ENCODE measurements at places on chromosomes 11 and 22. TPM values are rescaled to one million over a fixed set of nuclear protein-coding genes. Genes with fewer than 3 reads are reported as not detected.

DNA sequence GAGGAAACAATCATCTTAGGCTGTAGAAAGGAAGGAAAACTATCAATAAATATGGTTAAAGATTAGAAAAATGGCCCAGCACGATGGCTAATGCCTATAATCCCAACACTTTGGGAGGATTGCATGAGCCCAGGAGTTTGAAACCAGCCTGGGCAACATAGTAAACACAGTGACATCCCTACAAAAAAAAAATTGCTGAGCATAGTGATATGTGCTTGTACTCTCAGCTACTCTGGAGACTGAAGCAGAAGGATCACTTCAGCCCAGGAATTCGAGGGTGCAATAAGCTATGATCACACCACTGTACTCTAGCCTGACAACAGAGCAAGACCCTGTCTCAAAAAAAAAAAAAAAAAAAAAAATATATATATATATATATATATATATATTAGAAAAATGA is 54.9 kb downstream of the ARFGAP2 start:
- H3K4me3 ChIP-seq: no peak overlapping the region
- H3K4me1 ChIP-seq: no peaks in the 10 kb centered on the region
- DNase-seq: no peak
- no peak overlapping the region for H3K27ac ChIP-seq
- H3K27me3 ChIP-seq: no peaks in the 10 kb centered on the region

DNA sequence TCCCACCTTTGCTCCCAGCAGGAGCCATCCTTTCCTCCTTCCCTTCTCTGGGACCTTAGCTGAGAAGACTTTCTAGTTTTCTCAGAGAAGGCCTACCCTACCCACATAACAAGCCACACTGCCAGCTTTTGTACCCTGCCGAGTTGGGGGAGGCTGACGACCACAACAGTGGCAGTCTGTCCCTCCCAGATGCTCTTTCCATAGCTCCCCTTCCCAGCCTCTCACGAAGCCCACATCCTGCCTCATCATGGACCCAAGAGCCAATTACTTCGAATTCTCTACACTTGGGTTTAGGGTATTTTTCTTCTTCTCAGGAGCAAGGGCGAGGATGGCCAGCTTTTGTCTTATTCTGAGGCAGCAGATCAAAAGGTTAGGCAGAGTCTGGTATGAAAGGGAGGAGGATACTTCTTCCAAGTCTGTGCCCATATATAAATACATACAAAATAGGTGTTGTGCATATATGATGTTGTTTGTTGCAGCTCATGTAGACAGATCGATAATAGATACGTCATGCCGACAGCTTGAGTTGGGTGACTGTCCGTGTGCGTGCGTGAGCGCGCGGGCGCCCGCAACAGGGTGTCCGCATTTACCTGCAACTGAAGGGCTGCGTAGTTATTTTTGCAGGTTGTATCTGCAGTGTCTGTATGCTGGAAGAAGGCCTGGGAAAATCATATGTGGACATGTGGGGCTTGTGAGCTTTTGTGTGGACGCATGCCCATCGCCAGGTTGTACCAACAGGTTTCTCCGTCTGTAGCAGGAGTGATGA is 846 bp upstream of the NRGN start:
- H3K4me3 ChIP-seq: peak overlapping the region; percentile 77
- peaks cover 39% of the 10 kb centered on the region for H3K27me3 ChIP-seq
- H3K36me3 ChIP-seq: no peaks in the 10 kb centered on the region

DNA sequence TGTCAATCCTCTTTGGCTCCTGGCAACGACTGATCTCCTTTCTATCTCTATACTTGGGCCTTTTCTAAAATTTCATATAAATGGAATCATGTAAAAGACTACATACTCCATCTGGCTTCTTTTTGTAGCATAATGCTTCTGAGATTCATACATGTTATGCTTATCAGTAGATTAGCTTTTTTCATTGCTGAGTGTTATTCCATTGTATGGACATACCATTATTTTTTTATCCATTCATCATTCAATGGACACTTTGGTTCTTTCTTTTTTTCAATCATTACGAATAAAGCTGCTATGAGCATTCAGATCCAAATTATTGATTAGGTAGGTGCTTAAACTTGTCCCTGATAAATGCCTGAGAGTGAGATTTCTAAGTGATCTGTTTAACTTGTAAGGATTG is 11.7 kb upstream of the ARL14EP start:
- H3K4me3 ChIP-seq: no peak overlapping the region
- peaks cover under 1% of the 10 kb centered on the region for H3K4me1 ChIP-seq
- no peak overlapping the region for H3K27ac ChIP-seq
- H3K36me3 ChIP-seq: no peaks in the 10 kb centered on the region
- peaks cover 11% of the 10 kb centered on the region for H3K27me3 ChIP-seq
- no peak for DNase-seq

DNA sequence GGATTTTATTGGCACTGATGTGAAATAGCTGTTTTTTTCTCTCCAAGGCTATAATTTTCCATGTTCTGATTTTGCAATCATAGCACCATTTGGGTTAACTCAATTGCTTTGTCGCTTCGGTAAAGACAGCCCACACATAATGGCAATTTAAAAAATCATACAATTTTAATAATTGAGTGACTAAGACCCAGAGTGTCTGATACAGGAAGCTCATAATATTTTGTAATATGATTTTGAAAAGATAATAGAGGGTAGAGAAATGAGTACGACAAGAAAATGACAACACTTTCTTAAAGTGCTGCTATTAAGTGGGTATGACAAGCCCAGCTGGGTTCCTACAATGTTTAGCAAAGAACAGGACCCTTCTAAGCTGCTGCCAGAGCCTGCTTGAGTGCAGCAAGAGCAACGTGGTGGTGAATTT is 439.1 kb downstream of the METTL15 start:
- no peaks in the 10 kb centered on the region for H3K36me3 ChIP-seq
- no peak for DNase-seq
- H3K27me3 ChIP-seq: no peaks in the 10 kb centered on the region
- no peaks in the 10 kb centered on the region for H3K4me1 ChIP-seq
- no peak overlapping the region for H3K27ac ChIP-seq
- no peak overlapping the region for H3K4me3 ChIP-seq

GRCh38 chr11:35134403-35135148 is 4.4 kb upstream of the CD44 start:
- no peak overlapping the region for H3K4me3 ChIP-seq
- H3K36me3 ChIP-seq: peaks cover 12% of the 10 kb centered on the region
- no peak overlapping the region for H3K27ac ChIP-seq
- DNase-seq: no peak

DNA sequence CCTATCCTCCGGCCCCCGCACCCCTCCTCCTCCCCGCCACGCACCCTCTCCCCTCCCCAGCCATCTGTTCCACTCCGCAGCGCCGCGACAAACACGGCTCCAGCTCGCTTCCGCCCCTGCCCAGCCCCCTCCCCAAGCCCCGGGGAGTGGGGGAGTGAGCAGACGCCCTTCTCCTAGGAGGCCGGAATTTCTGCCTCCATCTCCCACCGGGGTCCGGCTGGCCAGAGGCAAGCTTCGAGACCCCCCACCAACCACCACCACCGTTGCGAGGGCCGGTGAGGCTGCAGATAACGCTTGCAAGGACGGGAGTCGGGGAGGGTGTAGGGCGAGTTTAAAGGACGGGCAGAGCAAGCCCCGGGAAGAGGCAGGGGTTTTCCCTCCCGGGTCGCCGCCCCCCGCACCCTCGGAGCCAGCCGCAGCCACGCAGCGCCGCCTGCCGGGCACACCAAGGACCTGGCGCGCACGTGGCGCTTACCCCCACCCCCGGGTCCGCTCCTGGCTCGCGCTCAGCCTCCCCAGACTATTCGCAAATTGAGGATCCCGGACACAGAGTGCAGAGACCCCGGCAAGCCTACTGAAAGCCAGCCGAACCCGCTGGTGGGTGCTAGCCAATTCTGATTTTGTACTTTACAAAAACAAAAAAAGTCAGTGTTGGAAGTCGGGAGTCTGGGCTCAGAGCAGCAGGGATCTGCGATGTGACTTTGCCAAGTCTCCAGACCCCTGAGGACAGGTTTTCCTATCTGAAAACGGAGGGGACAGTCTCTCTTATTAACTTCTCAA is 22.6 kb downstream of the RTN4RL2 start:
- H3K36me3 ChIP-seq: peaks cover 9% of the 10 kb centered on the region
- peak; percentile 45 for DNase-seq
- no peak overlapping the region for H3K4me3 ChIP-seq
- peaks cover 35% of the 10 kb centered on the region for H3K27me3 ChIP-seq

DNA sequence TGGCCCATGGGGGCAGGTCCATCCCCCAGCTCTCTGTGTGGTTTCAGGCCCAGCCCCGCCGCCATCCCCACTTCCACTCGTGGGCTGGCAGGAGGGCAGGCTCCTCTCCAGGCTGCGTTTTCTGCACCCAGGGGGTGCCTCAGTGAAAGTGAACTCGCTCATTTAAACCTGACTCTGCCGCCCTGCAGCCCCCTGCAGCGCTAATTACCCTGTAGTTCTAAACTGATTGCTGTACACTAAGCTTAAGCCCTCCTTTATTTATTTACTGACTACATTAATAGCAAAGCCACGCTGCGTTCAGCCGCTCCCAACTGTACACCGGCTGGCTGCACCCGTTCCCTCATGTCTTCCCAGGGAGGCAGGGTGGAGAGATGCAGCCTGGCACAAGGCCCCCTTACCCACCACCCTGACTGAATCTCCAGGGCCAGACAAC is 36.6 kb upstream of the NNMT start:
- DNase-seq: no peak
- H3K27me3 ChIP-seq: no peaks in the 10 kb centered on the region
- no peak overlapping the region for H3K4me3 ChIP-seq

GRCh38 chr11:47395223-47396048 is 13.0 kb upstream of the SLC39A13 start:
- H3K36me3 ChIP-seq: no peaks in the 10 kb centered on the region
- no peak overlapping the region for H3K4me3 ChIP-seq
- peaks cover 42% of the 10 kb centered on the region for H3K4me1 ChIP-seq
- no peak for DNase-seq
- peak overlapping the region; percentile 87 for H3K27ac ChIP-seq

GRCh38 chr11:6201481-6201880 is 2.5 kb downstream of the OR52W1 start:
- H3K36me3 ChIP-seq: peaks cover 4% of the 10 kb centered on the region
- no peak for DNase-seq
- no peak overlapping the region for H3K27ac ChIP-seq

GRCh38 chr22:33853200-33854097 is 66.8 kb downstream of the LARGE1 start:
- peak overlapping the region; percentile 61 for H3K4me3 ChIP-seq
- H3K36me3 ChIP-seq: no peaks in the 10 kb centered on the region
- no peaks in the 10 kb centered on the region for H3K27me3 ChIP-seq
- DNase-seq: no peak
- H3K4me1 ChIP-seq: peaks cover 6% of the 10 kb centered on the region

GRCh38 chr22:49111085-49111484 is 716.6 kb downstream of the BRD1 start:
- no peak overlapping the region for H3K4me3 ChIP-seq
- no peak for DNase-seq
- no peaks in the 10 kb centered on the region for H3K27me3 ChIP-seq
- H3K27ac ChIP-seq: no peak overlapping the region
- no peaks in the 10 kb centered on the region for H3K36me3 ChIP-seq

GRCh38 chr11:64721359-64721699 is 1.7 kb downstream of the NRXN2 start:
- no peak for DNase-seq
- peaks cover 10% of the 10 kb centered on the region for H3K4me1 ChIP-seq
- H3K36me3 ChIP-seq: no peaks in the 10 kb centered on the region
- H3K27me3 ChIP-seq: peaks cover 54% of the 10 kb centered on the region
- H3K4me3 ChIP-seq: no peak overlapping the region

DNA sequence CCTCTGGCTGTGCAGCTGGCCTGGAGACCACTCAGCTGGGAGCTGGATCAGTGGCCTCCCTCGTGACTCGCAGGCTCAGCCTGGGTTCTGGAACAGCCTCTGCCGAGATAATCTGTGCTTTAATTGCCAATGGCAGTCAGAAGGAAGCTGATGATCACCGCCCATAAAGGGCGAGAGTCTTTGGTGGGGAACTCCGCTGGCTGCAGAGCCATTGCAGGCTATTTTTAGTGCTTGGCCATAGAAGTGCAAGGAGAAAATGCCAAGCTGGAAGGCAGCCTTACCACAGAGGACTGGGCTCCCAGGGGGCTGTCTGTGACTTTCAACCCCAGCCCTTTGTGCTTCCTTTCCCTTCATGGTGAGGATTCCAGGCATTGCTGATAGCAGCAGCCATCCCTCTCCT is 62.2 kb upstream of the TENM4 start:
- no peak for DNase-seq
- no peaks in the 10 kb centered on the region for H3K27me3 ChIP-seq

DNA sequence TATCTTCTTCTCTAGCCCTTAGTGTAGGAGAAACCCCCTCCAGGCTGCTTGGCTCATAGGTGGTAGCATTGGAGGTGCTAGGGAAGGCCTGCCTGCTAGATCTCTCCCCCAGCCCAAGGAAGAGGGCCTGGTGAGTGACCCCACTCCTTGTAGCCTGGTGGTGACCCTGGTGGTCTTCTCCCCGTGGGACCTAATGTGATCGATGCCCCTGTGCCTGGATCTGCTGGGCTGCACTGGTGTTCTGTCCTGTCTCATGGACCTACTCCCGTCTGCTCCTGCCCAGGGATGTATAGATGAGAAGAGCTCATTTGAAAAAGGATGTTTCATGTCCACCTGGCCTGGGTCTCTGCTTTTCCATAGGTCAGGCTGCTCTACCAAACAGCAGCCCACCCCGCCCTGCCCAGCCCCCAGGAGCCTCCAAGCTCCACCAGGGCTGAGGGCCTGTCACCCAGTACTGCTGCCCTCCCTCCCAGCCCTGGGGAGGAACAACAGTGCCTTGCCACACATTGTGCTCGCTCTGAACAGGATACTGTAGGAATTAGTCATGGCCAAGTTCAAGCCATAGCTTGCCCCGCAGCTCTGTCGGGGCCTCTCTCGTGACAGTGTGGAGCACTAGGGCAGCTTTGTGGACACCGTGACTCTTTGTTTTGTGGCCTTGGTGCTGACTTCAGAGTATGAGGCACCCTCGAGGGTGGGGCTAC is 19.7 kb downstream of the SLC37A2 start:
- H3K27me3 ChIP-seq: no peaks in the 10 kb centered on the region
- no peak for DNase-seq
- H3K27ac ChIP-seq: no peak overlapping the region

YPEL4 gene
- 1.5 TPM for total RNA-seq

C11orf42 gene
- not detected for total RNA-seq

CBLIF gene
- total RNA-seq: not detected

CYTH4 gene
- 114 TPM for total RNA-seq

HBB gene
- not detected for total RNA-seq
